IMR-90 (cell line): ENCODE measurements at places on chromosomes 5 and 9.

- peak; percentile 26 for DNase-seq
Observed at GRCh38 chr9:18606846-18607245, 132.9 kb downstream of the ADAMTSL1 start.

GRCh38 chr5:104071887-104072286 lies 509.3 kb upstream of the NUDT12 start:
- no peak for DNase-seq

- DNase-seq, result no peak
Observed at GRCh38 chr5:579746-580366, 32.3 kb upstream of the CEP72 start.

GRCh38 chr5:118220556-118221195 lies 767.7 kb downstream of the DTWD2 start:
- no peak for DNase-seq

GRCh38 chr5:137831526-137831925 lies 36.1 kb upstream of the MYOT start:
- DNase-seq, result no peak

GRCh38 chr5:143055596-143056338 lies 285.6 kb downstream of the ARHGAP26 start:
- peak; percentile 57 for DNase-seq

DNA sequence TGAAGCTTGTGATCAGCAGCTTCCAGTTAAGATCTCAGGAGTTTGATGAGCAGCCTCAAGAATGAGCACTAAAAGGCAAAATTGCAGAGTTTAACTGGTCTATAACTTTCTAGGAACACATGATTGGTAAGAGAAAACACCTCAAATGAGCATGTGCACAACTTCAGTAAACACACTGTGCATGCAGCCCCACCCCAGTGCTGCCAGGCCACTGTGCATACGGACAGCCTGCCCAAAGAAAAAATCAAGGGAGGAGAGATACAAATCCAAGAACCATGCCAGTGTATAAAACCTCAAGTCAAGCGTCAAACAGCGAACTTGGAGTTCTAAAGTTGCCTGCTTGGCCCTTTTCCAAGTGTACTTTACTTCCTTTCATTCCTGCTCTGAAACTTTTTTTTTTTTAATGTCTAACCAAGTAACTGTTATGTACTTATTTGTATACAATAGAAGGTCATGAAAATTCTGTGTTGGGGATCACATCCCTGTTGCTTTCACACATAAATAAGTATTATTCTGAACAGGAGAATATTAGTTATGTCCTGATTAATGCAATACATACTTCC lies 125.6 kb upstream of the TSLP start:
- DNase-seq, result no peak

GRCh38 chr9:126674365-126675146 lies 60.8 kb downstream of the LMX1B start:
- no peak for DNase-seq

- no peak for DNase-seq
Observed at GRCh38 chr9:130237076-130237475, 28.5 kb upstream of the HMCN2 start.

- DNase-seq, result peak; percentile 1
Observed at GRCh38 chr5:75512383-75513074, 838 bp downstream of the POLK start.

GRCh38 chr5:57406641-57407040 lies 76.0 kb downstream of the ACTBL2 start:
- no peak for DNase-seq

DNA sequence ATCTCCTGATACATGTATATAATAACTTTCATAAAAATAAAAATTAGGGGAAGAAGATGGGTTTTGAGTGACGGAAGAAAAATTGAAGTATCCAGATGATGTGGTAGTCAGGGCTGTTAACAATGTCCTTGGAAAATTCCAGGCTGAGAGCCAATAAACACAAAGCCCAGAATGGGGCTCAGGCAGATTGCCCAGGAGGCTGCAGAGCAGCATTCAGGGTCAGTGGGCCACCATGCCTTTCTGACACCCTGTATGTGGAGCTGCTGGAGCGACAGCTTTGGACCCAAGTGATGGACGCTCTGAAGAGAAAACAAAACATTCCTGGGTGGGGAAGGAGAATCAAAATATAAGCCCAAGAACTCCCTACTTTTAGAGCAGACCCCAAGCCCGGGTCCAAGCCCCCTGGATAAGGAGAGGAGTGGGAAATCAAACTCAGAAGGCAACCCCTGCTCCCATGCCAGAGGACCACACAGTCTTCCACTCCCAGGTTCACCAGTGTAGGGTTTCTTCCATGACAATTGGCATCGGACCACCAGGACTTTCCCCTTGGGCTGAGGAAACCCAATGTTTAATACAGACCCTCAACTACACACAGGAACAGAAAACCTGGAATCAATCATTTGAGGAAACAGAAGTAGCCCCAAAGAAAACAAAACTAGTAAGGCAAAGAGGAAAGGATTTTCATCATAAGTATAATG lies 45.7 kb upstream of the SPATA31C2 start:
- no peak for DNase-seq

- peak; percentile 31 for DNase-seq
Observed at GRCh38 chr5:16759147-16759773, 142.5 kb upstream of the RETREG1 start.

- DNase-seq, result peak; percentile 78
Observed at GRCh38 chr9:130912932-130913598, 16.5 kb upstream of the QRFP start.

DNA sequence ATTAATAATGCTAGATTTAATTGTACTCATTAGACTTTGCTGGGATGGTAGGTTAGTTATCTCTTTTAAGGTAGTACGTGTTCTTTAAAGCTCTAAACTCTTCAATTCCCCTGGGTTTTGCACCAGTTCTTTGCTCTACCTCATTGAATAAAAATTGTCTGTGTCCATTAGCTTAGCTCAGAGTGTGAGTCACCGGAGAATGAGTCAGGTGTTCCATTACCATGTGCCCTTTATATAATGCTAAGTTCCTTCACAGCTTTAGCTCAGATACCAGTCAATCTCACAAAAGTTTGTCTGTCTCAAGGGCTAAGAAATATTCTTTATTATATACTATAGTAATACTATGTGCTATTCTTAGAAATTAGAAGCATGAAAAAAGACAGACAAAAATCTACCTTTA lies 339.4 kb downstream of the PRELID2 start:
- DNase-seq, result peak; percentile 94

- DNase-seq, result peak; percentile 9
Observed at GRCh38 chr5:79069488-79070349, at the start of the genes BHMT2 and DMGDH. TSS of gene BHMT2 (plus strand) at chr5:79069767. CDS start at chr5:79069783, 16 bp downstream. TSS of gene DMGDH (minus strand) at chr5:79069674. CDS start at chr5:79069620, 54 bp downstream.

GRCh38 chr5:93580927-93581445 lies at the start of gene NR2F1-AS1:
TSS of gene NR2F1-AS1 (minus strand) at chr5:93581219.
- DNase-seq, result peak; percentile 63

DNA sequence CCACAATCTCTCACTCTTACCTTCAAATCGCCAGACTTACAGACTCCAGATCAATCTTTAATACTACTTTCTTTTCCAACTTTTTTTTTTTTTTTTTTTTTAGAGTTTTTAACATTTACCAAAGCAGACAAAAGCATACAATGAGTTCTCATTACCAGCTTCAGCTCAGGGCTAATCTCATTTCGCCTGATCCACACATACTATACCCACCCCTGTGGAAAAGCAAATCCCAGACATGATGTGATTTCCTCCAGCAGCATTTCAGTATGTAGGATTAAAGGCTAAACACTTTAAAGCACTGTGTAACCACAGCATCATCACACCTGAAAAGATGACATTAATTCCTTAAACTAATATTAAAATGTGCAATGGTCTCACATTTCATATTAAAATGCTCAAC lies 138.8 kb upstream of the RETREG1 start:
- DNase-seq, result no peak
